ENCODE measurements at places on chromosomes 3 and 15.

GRCh38 chr3:186173224-186173815 lies 64.4 kb upstream of the ETV5 start:
- no peak for DNase-seq

- no peak for DNase-seq
These were observed 2.2 kb downstream of the IGF1R start for GRCh38 chr15:98650417-98651035.

DNA sequence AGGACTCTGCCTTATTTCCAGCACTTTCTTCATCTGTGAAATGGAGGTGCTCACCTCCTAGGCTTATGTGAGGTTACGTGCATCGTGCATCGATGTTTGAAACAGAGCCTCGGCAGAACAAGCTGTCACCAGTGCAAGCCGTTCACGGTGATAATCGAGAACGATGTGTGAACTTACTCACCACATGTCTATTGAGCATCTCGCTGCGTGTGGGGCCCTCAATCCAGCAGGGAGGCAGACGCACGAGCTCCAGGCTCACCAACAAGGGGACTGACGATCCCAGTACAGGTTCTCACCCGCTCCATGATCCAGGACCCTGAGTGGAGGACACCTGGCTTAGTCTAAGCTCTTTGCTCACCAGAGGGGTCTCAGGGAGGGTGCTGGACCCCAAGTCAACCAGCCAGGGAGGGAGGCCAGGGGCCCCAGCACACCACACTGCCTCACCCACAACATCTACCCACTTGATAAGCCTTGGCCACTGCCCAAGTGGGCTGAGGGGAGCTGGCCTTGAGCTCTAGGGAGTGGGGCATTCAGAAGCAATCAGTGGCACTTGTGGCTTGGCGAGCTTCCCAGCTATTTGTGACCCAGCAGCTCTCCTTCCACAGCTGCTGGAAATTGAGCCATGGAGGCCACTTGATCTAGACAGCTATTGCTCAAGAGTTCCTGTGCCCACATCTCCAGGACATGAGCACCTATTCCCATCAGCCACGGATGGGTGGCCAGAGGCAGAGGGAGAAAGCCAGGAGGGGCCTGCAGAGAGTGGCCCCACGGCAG lies 34.4 kb upstream of the SLC6A1 start:
- peak; percentile 15 for DNase-seq

GRCh38 chr15:89332446-89332845 lies 2.2 kb downstream of the POLG start:
- DNase-seq, result peak; percentile 23

DNA sequence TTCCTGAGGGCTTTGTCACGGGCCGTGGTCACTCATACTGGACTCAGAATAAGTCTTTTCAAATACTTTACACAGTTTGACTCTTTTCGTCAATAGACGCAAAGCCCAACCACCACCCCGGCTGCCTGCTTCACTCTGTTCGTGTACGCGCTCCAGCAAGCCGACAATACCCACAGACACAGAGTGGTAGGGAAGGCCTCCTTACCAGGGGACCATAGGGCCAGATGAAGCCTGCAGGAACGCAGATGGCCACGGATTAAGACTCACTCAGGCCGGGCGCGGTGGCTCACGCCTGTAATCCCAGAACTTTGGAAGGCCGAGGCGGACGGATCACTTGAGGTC lies 29.7 kb downstream of the EFCAB12 start:
- DNase-seq, result peak; percentile 19

GRCh38 chr3:12421132-12421531 lies 63.1 kb upstream of the TSEN2 start:
- DNase-seq, result no peak

DNA sequence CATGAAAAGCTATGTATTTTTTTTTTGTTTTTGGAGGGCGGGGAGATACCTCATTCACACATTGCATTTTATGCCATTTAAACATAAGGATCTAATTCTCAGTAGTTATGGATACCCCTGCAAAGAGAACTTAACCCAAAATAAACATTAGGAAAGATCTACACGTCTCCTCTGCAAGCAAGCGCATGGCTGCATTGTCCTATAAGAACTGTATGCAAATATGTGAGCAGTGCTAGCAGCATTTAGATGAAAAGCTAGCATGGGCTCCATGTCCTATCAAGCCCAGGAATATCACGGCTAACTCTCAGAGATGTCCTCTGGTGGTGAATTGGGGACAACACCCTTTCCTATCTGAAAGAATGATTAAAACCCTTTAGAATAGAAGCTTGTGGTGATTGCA lies 292.8 kb downstream of the MEX3B start:
- DNase-seq, result no peak

GRCh38 chr15:47944637-47945288 lies 176.0 kb upstream of the SLC24A5 start:
- DNase-seq, result no peak

DNA sequence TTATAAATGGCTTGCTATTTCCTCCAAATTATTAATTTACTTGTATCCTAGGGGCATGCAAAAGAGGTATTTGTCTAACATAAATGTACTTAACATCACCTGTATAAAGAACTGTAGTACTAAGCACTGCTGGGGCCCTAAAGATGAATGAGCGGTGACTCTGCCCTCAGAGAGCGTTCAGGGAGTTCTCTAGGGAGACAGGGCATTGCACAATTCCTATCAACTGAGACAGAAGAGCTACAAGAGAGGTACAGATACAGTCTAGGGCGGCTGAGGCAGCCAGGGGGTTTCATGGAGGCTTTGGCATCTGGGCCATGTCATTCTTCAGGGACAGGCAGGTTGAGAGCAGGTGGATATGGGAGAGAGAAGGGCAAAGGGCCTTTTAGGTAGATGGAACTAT lies 39.9 kb upstream of the PARL start:
- peak; percentile 40 for DNase-seq

DNA sequence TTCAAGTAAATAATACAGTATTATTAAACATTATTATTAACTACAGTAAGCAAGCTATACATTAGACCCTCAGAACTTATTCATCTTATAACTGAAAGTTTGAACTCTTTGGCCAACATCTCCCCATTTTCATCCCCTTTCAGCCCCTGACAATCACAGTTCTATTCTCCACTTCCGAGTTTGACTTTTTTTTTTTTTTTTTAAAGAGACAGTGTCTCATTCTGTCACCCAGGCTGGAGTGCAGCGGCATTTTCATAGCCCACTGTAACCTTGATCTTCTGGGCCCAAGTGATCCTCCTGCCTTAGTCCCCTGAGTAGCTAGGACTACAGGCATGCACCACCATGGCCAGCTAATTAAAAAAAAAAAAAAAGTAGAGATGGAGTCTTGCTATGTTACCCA lies 41.3 kb upstream of the LRIG1 start:
- no peak for DNase-seq

- DNase-seq, result no peak
These were observed 18.0 kb upstream of the PLXNA1 start for GRCh38 chr3:126964950-126965349.

DNA sequence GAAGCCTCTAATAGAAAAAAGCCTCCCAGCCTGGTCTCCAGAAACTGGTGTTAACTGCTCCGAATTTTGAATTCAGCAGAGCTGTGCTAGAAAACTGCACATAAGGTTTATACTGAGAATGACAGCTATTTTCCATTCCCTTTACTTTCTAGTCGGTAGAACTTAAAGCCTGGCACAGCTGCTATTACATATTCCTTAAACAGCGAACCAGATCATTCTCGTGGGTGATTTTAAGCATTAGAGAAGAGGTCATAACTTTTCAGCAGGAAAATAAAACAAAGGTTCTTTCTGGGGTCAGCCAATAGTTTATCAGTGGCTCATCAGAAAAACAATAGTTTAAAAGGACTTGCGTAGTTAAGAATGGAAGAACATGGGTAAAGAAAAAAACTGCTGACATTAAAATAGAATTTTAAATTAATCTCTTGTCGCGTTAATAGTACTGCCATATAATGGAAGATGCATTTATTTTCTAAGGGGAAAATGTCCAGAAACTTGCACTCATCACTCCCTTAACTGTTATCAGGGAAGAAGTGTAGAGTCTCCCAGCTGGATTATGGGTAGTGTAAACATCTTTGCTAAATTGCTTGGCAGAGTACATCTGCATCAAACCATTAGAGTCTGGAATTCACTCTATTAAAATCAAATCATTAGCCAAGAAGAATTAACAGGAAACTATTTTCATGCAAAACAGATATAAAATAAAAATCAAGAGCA lies 7.9 kb downstream of the VGLL4 start:
- DNase-seq, result no peak

DNA sequence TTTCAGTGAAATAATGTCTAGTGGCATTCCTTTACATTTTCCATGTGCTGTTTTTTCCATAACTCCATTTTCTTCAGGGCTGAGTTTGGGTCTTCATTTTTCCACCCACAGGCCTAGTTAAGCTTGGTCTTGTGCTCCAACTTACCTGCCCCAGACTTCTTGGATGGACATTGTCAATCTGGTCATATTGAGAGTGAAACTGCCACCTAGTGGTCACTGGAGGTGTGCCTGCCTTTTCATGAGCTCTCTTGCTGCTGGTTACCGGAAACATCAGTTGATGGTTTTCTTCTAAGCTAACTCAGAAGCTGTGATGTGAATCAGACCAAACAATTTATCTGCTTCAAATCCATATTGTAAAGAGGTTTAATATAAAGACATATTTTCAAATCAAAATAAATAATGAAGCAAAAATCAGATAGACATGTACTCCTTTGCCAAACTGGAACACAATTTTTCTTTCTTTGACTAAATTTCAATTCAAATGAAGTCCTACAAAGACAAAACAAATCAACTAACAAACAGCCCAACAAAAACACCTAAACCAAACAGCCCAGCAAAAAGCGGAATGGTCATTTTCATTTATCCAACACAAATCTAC lies 135.1 kb upstream of the RASGRP1 start:
- DNase-seq, result peak; percentile 72

- peak; percentile 18 for DNase-seq
These were observed 340.3 kb downstream of the SLC9A9 start for GRCh38 chr3:143507735-143508580.

- DNase-seq, result no peak
These were observed 5.5 kb downstream of the MELTF start for GRCh38 chr3:197023998-197024651.

DNA sequence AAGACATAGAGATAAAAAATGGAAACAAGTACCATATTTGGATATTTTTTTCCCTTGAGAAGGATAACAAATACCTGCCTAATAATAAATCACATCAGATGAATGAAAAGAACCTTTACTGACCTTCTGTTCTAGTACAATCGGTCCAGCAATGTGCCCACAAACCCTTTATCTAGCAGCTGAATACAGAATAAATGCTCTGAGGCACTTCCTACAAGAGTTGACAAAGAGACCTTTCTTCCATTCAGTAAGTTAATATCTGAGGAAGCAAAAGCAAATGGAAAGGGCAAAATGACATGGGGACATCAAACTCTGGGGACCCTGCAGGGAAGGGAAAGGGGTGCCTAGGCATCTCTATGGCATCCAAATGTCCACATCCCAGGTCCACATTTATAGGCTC lies 115.8 kb downstream of the NEK10 start:
- DNase-seq, result no peak

GRCh38 chr3:171274222-171274621 lies 186.0 kb downstream of the TNIK start:
- DNase-seq, result no peak

- DNase-seq, result no peak
These were observed 1.7 kb downstream of the ANXA2 start for GRCh38 chr15:60396100-60396499.

DNA sequence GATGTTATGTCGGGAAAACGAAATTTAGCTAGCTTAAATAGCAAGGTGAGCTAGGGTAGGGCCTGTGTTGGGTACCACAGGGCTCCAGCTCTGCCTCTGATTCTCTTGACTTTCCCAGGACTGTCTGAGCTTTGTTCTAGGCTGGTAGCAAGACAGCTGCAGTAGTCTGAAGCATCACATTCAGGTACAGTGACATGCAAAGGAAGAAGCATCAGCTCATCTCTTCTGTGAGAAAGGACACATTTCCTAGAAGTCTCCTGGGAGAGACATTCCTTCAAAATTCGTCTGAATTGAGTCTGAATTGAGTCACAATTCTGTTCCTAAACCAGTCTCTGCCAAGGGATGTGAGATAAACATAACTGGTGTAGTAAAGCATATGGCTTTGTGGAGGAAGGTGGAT lies 8.5 kb upstream of the UBXN7 start:
- DNase-seq, result no peak

DNA sequence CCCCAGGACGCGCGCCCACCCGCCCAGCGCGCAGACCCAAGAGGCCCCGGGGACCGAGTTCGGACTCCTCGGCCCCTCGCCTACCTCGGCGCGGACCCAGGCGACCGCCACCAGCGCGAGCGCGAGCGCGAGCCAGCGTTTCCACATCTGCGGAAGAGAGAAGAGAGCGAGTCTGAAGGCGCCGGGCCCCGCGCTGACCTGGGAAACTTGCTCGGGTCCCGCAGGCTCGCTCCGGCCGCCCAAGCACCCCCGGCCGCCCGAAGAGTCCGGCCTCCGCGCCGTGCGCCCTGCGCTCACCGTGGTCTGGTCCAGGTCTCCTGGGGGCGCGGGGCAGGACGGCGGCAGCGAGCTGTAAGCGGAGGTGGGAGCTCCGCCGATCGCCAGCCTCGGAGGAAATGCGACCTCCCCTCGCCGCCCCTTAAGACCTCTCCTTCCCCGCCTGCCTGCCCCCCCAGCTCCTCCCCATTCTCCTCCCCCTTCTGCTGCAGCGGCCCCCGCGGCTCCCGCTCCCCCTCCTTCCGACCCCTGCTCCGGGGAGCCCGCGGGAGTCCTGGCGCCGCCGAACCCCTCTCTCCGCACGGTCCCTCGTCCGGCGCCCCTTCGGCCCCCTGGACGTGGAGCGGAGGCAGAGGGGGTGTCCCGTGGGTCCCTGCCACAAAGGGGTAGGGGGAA lies at the start of gene FSTL1:
FSTL1 (minus strand) TSS at position 393 of the 672 bp plus-strand sequence; CDS start at position 147, 246 bp downstream.
- peak; percentile 31 for DNase-seq

DNA sequence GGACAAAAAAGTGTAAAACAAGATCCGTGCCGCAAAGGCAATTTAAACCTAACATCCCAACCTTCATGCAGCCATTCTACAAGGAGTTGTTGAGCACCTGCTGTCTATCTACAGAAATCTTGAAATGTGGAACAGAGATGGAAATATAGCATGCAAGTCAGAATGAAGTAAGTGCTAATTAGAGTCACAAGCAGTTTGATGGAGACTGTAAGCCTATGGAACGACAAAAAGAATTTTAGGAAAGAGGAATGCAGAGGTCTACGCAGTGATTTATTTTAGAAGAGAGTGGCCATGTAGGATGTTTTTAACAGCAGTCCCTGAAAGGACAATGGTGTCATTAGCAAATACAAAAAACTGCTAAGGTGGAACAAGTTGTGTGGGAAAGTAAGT lies 851 bp upstream of the DCBLD2 start:
- no peak for DNase-seq

DNA sequence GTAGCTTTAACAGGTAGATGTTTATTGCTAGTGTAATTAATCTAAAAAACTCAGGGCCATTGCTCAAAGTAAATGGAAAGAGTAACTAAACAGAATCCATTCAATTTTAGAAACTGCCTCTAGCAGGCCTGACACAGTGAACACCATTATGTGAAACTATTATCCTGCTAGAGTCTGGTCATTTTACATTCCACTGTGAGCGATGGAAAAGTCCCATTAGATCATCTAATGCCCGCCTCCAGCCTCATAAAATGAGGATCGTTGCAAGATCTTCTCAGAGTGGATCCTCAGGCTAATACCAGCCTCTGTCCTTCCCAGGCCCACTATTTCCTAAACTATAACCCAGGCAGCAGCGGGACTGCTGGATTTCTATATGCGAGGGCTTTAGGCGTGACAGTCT lies 107.7 kb downstream of the WDR76 start:
- DNase-seq, result no peak

Measured in MCF 10A (cell line).